ENCODE measurements at places on chromosomes 2 and 18.

- DNase-seq = no peak
Measured at GRCh38 chr2:55158111-55158814, 73.8 kb downstream of the CLHC1 start.

- no peak for DNase-seq
Measured at GRCh38 chr18:41967680-41968079, 12.6 kb downstream of the PIK3C3 start.

- DNase-seq = no peak
Measured at GRCh38 chr2:135826544-135826943, 10.4 kb downstream of the LCT start.

- no peak for DNase-seq
Measured at GRCh38 chr2:46943881-46944798, 28.5 kb upstream of the MCFD2 start.

- no peak for DNase-seq
Measured at GRCh38 chr2:50895041-50895440, 136.9 kb downstream of the NRXN1 start.

GRCh38 chr18:22031611-22032010 is 137.8 kb upstream of the GATA6 start:
- no peak for DNase-seq

GRCh38 chr18:63366213-63367052 is 573 bp downstream of the KDSR start:
- no peak for DNase-seq

- DNase-seq = peak; percentile 25
Measured at GRCh38 chr18:24530630-24531111, 70.2 kb downstream of the HRH4 start.

- DNase-seq = no peak
Measured at GRCh38 chr2:218691234-218691633, 19.3 kb downstream of the STK36 start.

GRCh38 chr18:53686965-53687364 is 537.5 kb downstream of the MBD2 start:
- DNase-seq = no peak

DNA sequence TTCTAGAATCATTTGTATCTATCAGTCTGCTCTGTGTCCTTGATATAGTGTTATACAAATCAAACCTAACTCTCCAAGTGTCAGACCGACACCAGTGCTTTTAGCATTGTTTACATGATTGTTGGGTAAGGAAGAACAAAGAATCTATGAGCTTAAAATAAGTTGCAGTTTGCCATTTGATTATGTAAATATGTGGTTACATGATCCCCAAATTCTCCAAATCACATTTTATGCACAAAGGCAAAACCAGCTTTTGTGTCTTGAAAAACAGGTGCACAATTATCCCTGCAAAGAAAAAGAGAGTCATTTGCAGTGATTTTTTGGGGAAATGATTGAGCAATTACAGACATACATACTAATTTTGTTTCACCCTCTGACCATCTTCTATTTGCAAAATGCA is 652.6 kb upstream of the CHAC2 start:
- no peak for DNase-seq

- no peak for DNase-seq
Measured at GRCh38 chr18:58896268-58896667, 31.6 kb downstream of the ZNF532 start.

GRCh38 chr2:135745545-135745944 is 3.9 kb downstream of the UBXN4 start:
- DNase-seq = peak; percentile 54

DNA sequence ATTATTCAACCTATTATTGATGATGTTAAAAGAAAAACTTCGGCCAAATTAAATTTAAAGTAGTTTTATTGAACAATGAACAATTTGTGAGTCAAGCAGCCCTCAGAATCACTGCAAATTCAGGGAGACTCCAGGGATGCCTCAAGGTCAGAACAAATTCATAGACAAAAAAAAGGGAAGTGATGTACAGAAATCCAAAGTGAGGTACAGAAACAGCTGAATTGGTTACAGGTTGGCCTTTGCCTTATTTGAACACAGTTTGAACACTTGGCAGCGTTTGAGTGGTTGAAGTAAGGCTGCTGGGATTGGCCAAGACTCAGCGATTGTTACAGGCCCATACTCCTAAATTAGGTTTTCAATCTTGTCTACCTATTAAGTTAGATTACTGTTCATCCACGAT is 47.4 kb upstream of the DSG1 start:
- DNase-seq = no peak

DNA sequence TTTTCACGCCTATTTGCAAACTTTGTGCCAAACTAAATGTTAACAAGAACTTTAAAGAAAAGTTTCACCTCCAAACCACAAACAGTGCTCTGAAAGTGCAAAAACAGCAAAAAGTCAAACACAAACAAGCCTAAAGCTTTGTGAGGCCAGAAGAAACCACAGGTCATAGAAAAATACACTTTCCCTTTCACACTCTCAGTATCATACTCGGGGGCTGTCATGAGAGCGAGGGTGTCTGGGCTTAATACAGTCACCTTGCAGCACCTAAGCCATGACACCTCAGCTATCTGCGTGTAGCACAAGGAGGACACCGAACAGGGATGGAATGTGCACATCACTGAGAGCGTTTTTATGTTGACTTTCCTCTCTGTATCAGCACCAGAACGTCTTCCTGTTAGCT is 26.6 kb upstream of the SEH1L start:
- no peak for DNase-seq

DNA sequence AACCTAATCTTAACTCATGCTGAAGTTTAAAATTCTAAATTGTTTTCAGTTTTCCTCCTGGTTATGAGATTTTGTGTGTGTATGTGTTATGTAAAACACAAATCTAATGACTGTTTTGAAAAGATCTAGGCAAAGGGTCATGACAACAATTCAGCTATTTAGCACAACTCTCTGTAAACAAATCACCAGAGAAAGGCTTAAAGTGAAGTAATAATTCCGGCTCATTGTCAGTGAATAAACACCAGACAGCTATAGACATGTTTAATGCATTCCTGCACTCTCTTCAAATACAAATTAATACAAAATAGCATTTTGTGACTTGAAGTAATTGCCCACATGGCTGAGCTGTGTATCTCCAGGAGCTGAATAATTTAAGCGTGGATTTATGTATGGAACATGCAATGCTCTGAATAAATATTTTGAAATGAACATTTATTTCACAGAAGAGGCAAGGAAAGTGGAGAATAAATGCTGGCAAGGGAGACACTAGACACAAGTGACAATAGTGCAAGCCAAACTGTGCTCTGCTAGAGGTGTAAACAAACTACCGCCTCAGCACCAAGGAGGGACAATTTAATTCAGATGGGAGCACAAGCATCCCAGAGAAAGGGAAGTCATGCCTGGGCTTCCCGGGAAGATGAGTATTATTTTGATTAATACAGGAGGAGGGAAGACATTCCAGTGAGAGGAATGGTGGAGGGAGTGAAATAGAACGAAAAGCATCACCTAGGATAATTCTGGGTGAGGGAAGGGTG is 133.6 kb upstream of the XPO1 start:
- DNase-seq = no peak

All from retinal pigment epithelial cell (primary cell).